ENCODE measurements at places on chromosomes 2 and 18.

DNA sequence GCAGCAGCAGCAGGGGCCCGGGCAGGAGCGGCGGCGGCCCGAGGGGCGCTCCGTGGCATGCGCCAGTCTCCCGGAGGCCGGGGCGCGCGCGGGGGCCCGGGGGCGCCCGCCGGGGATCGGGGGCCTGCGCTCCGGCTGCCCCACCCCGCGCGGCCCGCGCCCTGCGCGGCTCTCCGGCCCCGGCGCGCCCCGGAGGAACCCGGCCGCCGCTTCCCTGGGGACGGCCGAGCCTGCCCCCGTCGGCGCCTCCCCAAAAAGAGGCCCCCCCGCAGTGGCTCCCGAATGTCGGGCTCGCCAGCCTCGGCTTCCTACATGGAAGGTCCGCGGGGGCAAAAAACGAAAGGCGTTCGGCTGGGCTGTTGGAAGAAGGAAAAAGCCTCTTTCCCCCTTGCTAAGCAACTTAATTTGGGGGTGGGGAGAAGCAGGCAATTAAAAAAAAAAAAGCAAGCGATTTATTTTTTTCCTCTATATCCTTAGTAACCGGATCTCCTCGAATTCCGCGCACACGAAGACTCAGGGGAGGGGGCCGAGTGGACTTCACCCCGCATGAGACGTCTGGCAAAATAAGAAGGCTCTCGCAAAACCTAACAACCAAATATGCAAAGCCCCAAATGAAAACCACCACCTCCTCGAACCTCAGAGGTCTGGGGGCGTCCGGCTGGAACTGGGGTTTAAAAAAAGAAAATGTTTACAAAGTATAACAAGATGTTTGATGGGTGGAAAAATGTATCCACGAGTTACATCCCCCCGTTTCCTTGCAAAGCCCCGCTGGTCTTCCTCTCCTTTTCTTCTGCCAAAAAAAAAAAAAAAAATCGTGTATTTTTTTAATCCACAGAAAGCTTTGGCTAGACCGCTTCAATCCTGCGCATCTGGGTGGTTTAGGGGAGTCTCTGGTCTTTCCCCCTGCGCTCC, at the start of gene SMAD7:
SMAD7 (minus strand) TSS at position 430 of the 912 bp plus-strand sequence. CDS start 541 bp downstream, outside the sequence.
- ATAC-seq = no peak

GRCh38 chr18:24741965-24742724, 281.7 kb downstream of the HRH4 start:
- no peak for ATAC-seq

DNA sequence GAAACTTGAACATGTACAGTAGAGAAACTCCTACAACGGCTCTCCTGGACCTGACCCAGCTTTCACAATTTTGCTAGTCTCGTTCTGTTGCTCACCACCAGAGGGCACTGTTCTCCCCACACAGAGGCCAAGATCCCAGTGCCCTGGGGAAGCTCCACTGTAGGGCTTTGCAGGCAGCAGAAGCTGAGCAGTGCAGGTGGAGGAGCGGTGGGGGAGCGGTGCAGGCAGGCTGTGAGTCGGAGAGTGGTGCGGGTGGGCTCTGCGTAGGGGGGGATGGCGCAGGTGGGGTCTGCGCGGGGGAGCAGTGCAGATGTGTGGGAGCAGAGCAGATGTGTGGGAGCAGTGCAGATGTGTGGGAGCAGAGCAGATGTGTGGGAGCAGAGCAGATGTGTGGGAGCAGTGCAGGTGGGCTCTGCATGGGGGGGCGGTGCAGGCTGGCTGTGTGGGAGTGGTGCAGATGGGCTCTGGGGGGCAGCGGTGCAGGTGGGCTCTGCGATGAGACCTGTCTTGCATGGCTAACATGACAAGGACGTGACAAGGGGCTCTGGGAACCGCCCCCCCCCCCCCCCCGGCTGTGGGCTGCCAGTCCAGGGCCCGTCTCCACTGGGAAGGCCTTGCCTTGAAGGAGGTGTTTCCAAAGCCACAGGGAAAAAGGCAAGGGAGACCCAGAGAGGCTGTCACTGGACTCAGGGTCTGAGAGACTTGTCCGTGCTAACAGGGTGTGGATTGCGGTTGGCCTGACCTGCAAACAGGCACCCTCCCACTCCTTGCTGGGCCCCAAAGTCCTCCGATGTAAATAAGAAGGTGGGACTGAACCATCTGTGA, 7.3 kb downstream of the CYS1 start:
- ATAC-seq = peak; percentile 86

DNA sequence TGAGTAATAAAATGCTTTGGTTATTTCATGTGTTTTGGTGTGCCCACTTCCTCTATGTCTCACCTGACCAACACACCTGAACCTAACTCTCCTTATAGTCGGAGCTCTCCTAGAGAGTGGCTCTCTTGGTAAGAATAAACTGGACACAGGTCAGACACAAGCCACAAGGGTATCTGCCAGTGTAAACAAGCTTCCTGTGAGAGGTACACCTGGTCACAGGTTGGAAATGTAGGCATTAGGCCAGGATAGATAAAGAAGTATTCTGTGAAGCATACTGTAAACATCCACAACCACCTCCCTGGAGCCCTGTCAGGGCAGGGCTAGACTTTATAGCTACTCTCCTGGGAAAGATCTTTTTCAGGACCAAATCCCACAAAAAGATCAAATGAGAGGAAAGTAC, 69.4 kb downstream of the ZDBF2 start:
- no peak for ATAC-seq

- no peak for ATAC-seq
These were observed 56.9 kb downstream of the LPIN2 start for GRCh38 chr18:2956056-2956455.

GRCh38 chr2:112840068-112840445, 3.5 kb upstream of the IL1B start:
- no peak for ATAC-seq

- ATAC-seq = no peak
These were observed 693 bp upstream of the LRP2 start for GRCh38 chr2:169362894-169363559.

GRCh38 chr2:669323-669722, 7.9 kb downstream of the TMEM18 start:
- ATAC-seq = no peak

GRCh38 chr2:196331143-196331542, 159.8 kb upstream of the STK17B start:
- ATAC-seq = no peak

DNA sequence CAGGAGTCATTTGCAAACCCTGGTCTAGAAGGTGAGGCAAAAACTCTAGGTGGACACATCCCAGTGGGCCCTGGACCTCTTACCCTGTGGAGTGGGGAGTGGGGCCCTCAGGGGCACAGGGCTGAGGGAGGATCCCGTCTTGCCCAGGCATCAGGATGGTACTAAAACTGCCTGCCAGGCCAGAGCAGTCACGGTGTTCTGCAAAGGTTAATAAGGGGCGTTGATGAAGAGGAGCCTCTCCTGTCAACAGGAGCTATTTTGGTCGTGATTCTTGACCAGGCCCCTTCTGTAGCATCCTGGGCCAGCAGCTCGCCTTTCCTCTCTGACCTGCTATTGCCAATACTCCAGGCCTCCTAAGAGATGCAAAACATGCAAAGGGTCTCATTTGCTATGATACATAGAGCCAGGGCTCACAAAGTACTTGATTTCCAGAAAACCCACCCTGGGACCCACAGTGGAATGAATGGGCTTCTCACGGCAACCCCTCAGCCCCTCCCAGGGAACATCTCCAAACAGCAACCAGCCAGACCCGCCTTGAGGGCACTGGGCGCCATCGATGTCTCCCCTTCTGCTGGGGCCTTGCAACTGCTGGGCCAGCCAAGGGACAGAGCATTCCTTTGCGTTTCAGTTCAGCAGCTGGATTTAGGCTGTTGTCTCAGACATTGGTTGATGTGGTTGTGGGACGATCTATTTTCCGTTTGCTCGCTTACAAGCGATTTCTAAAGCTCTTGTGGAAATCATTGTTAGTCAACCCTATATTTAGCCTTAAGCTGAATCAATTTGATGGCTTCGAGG, 111.1 kb downstream of the PDCL3 start:
- ATAC-seq = no peak

DNA sequence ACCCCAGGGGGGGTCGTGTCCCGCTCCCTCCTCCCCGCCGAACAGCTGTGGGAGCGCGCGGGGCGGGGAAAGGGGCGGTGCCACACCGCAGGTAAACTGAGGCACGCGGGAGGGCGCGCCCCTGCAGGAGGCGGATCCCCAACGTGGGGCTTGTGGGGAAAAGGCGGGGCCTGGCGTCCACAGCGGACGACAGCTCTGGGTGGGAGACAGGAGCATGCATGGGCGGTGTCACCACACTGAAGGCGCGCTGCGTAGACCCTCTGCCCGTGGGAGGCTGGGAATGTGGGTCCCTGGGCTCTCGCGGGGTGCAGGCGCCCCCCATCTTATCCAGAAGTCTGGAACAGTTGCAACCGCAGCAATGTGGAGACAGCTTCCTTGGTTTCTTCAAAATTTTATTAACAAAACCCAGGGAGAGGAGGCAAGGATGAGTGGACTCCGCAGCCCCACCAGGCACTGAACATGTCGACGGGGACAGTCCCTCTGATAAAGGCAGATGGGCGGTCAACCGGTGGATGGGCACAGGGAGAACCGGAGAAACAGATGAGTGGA, 723 bp upstream of the MBD1 start:
- no peak for ATAC-seq

- no peak for ATAC-seq
These were observed 154.7 kb downstream of the RBM43 start for GRCh38 chr2:151106805-151107506.

- no peak for ATAC-seq
These were observed 38.1 kb downstream of the ATOH8 start for GRCh38 chr2:85791704-85792565.

- ATAC-seq = no peak
These were observed 8.2 kb upstream of the GAREM2 start for GRCh38 chr2:26164641-26165211.

DNA sequence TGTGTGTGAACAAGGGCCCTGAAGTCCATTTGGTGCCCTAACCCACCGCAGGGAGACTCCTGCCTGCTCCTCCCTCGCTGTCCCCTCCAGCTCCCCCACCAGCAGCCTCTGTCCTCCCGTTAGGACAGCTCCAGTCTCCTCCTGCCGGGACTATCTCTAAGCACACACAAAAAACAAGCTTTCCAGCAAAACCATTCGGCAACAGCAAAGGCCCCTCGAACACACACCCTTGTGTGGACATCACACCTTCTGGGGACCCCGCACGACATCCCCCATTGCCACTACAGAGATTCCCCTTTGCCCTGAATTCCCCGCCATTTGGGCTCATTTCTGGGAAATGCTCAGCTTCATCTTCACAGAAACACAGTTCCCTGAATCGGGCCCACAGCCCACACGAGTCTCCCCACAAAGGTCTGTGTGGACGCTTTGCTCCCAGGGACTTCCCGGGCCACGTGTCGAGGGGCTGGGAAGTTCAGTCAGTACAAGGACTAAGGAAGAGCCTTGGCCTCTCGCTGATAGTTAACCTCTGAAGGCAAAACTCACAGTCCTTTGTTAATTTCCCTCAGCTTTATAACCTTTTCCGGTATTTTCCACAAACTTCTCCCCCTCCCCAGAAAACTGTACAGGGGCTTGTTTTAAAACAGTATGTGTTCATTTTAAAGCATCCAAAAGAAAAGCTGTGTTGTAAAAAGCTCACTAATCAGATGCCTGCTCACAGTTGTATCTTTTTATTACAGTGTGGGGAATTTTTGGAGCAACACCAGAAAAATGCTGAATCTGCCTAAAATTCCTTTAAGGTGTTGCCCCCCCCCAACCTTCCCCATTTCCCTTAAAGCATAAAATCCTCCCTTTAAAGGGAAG, 25.9 kb downstream of the SMAD7 start:
- no peak for ATAC-seq

GRCh38 chr18:25345081-25345866, 6.7 kb downstream of the ZNF521 start:
- no peak for ATAC-seq

DNA sequence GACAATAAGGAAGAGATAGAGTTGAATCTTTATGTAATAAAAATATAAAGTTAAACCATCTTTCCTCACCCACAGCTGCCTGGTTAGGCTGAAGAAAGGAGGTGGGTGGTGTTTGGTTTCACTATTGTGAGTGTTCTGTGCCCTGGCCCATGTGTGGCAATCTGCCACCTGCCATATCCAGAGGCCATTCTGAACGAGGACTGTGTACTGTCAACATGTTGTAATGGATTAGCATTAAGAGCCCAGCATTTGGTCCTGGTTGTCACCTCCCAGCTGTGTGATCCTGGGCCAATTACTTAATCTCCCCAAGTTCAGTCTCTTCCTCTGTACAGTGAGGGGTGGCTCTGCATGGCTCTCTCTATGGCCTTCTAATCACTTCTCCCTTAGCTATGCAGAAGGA, 118.2 kb upstream of the SEC11C start:
- no peak for ATAC-seq

DNA sequence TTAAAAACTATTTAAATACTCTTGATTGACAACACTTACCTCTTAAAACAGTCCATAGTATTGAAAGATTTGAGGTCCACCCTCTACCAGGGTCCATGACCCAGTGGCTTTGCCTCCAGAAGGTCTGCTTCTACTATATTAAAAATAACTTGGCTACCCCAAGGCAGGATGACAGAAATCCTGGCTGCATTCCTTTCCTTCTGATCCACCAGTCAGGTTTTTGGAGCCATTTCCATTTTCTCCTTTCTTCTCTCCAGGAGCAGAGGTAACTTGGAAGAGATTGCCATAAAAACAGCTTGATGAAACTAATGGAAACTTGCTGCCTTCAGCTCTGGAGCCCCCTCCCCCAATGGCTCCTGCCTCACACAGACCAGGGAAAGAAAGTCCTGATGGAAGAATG, 2.6 kb upstream of the FAM171B start:
- ATAC-seq = no peak

- no peak for ATAC-seq
These were observed 261.2 kb downstream of the EIPR1 start for GRCh38 chr2:3116371-3116770.

DNA sequence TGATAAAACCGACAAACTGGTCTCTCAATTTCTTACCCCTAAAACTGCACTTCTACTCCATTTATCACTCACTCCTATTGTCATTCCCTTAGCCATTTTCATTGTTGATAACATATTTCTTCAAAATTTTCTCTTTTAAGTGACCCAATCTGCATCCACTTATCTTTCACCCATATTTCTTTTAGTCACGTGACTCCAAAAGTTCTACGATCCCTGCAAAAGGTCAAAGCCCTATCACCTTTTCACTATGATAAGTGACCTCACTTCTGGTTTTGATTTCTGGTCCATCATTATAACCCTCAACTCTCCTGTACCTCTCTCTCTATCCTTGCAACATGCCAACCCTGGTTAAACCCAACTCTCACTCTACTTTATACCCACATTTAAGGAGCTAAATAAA, 49.1 kb downstream of the LRATD1 start:
- no peak for ATAC-seq

DNA sequence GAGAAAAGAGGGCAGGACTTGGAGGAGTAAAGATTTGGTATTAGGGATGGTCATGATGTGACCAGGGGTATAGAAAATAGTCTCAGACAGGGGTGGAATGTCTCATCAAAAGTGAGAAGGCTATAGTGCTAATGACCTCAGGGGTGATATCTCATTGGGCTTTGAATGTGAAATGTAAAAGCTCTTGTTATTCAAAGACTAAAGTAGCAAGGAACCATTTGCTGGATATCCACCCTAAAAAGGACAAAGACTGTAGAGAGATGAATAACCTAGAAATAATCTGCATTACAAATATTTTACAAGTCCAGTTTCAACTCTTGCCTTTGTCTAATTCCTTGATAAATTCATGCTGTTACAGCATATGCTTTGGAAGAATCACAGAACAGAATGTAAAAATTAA, 224.4 kb downstream of the ICOS start:
- ATAC-seq = no peak

- ATAC-seq = no peak
These were observed 89.4 kb upstream of the PXDN start for GRCh38 chr2:1833726-1834125.

Measured in activated CD4-positive, CD25-positive, alpha-beta regulatory T cell treated with anti-CD3 and anti-CD28 coated beads, Interleukin-2, amount 50 U/mL, for 24 hours (primary cell).